ENCODE measurements at places on chromosomes 1 and 21.

DNA sequence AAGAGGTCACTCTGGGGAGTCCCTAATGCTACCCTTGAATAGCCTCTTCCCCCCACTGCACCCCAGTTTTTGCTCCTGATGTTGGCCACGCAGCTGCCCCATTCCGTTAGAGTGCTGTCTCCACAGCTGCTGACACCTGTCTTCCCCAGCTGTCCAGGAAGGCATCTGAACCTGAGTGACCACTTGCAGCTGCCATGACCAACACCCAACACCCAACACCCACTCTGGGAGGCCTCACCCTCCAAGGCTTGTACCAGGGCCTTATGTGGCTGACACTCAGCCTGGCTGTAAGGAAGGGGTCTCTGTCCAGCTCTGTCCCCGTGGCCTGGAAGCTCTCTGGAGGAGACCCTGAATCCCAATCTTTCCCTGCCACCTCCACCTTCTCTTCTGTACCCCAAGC is 26.7 kb upstream of the LDLRAP1 start:
- DNase-seq = no peak

DNA sequence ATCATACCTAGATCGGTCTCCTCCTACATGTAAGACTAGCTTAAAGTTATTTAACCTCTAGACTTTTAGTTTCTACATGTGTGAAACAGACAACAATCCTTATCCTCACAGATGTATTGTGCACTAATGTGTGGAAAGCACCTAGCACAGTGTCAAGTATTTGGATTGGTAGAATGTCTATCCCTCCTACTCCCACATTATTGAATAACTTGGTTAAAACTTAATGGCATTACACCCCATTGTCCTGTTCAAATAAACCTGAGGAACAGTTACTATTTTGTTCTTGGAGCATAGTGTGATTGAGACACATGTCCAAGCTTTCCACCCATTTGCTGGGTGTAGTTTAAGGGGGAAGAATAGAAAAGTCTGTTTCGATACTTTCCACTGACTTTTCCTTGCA is 208.8 kb upstream of the JUN start:
- no peak for DNase-seq

DNA sequence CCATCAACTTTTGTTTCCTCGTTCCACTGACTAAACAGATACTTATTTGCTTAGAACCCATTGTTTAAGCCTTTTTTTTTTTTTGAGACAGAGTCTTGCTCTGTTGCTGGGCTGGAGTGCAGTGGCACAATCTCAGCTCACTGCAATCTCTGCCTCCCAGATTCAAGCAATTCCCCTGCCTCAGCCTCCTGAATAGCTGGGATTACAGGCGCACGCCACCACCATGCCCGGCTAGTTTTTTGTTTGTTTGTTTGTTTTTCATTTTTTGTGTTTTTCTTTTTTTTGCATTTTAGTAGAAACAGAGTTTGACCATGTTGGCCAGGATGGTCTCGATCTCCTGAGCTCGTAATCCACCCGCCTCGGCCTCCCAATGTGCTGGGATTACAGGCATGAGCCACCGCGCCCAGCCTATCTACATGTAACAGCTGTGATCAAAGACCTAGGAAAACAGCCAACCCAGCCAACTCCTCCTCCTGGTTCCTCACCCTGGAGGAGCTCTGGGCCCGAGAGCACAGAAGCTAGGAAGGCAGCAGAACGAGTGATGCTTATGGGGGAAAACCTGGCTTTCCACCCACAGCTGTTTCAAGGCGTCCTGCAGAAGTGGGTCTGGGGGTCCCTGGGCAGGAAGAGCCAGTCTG is 32.9 kb downstream of the KCNN3 start:
- no peak for DNase-seq

- no peak for DNase-seq
Measured at GRCh38 chr1:39348278-39348677, 143.2 kb upstream of the BMP8A start.

GRCh38 chr1:192506741-192507155 is 68.8 kb upstream of the RGS1 start:
- DNase-seq = no peak

DNA sequence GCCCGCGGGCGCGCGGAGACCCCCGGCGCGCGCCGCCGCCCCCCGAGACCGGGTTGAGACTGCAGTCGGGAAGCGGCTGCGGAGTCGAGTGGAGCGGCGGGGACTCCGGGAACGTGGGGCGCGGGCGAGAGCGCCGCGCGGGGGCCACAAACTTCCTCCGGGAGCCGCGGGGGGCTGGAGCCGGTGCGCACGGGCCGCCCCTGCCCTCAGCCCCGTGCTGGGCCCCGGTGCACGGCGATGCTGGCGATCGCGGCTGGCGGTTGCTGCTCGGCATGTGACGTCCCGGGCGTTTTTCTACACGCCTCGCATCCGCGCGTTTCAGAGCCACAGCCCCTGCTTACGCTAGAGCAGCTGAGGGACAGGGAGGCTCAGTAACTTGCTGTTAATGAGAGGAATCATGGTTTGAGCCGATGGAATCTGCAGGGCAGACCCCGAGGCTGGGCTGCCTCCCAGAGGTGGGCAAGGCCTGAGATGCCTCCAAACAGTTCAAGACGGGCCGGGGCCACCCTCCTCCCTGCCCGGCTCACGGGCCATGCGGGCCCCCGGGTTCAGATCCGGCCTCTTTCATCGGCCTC is 520 bp downstream of the TMEM201 start:
- no peak for DNase-seq

DNA sequence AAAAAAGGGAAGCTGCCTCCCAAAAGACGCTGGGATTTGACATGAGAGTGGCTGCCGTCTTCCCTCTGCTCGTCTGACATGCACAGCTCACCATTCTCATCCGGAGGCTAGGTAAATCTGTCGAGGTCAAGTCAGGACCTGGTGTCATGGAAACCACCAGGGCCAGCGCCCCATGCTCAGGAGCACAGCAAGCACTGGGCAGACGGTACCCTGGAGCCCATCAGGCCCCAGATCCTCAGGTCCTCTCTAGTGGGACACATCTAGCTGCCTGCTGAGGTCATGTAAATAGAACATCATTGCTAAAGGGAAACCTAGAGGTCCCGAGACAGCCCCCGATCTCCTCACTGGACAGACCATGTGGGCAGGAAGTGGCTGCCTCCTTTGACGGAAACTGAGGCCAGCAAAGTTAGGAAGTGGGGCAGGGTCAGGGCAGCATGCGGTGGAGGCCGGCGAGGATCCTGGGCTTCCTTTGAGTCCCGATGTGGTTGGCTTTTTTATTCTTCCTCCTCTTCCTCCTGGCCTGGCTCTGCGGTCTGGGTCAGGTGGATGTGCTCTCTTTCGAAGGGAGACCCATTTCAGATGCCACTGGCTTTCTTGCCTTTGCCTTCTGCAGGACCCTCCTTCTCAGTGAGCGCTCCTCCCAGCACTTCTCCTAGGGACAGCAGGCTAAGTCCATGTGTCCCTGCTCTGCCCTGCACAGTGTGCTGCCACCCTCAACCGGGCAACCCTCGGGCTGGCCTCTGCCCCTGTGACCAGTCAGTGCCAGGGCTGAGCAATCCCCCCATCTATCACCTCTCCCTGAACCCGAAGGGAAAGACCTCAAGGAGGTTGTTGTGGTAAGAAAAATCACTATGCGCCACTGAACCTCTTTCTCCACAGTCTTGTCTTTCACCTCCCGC is 5.9 kb downstream of the AGT start:
- no peak for DNase-seq

DNA sequence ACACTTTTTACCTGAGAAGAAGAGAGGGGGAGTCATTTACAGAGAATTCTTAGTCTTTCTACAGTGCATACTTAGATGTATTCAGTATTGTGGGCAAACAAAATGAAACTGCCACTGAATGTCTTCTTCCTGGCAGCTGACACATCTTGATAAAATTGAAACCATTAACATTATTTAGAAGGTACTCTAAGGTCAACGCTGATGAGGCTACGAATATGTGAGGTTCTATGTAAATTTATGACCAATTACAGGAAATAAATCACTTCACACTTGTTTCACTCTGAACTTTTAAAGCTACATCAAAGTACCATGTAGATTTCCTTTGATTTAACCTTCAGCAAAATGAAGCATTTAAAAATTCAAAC is 51.3 kb upstream of the GFI1 start:
- DNase-seq = no peak

DNA sequence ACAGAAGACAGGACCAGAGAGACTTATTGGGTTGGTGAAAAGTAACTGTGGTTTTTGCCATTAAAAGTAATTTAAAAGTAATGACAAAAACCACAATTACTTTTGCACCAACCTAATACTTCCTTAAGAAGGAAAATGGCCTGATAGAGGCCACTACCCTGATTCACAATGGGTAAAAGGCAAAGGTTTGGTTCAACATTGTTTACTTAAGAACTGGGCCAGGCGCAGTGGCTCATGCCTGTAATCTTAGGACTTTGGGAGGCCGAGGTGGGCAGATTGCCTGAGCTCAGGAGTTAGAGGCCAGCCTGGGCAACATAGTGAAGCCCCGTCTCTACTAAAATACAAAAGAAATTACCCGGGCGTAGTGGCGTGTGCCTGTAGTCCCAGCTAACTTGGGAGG is 48.2 kb upstream of the RCOR3 start:
- no peak for DNase-seq

- no peak for DNase-seq
Measured at GRCh38 chr1:65003316-65003664, 36.9 kb upstream of the JAK1 start.

DNA sequence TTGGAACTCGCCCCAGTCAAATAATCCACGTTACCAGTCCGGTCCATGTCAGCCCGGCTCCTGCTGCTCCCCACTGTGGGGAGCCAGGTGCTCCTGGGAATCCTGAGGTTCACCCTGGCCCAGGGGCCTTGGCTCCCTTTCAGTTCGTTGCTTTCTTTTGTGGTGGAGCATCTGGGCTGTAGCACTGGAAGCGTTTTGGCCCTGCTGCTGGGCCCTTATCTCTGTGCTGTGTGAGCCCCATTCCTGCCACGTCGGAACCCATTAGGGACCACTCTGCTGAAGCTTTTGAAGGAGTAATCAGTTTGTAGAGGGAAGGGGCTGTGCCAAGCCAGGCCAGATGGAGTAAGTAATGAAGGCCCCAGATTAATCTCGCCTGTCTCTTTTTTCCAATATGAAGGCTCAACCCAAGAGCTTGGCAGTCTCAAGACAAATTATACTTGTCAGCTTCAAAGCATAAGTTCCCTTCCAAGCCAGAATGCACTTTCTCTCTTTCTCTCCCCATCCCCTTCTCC is 82.3 kb downstream of the PGM1 start:
- no peak for DNase-seq

- DNase-seq = no peak
Measured at GRCh38 chr1:223123011-223123610, 19.9 kb downstream of the TLR5 start.

- DNase-seq = no peak
Measured at GRCh38 chr1:84504580-84505492, 1.4 kb upstream of the SPATA1 start.

DNA sequence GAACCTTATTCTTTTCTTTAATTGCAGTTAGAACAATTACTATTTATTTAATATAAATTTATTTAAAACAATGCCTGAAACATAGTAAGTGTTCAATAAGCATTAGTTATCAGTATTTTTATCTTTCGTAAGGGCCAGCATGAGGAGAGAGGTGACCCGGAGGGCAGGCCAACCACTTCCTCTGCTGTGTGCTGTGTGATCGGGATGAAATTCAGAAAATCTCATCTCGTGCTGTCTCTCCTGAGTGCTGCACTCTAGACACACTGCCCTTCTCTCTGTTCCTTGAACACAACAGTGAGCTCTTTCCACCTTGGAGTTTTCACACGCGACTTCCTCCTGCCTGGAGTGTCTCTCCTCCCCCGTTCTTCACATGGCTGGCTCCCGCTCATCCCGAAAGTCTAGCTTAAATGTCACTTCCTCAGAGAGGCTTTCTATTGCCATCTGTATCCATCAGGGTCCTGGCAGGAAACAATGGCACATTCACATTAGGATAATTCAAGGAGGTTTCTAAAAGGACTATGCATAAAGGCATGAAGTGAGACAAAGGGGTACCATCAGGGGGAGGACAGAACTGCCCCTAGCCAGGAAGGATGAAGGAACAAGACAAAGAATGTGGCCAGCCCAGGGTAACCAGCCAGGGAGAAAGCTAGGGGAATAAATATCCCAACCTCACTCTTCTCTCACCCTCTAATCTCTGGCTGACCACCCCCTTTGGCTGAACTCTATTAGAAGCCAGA is 142.6 kb upstream of the GJB5 start:
- DNase-seq = no peak

DNA sequence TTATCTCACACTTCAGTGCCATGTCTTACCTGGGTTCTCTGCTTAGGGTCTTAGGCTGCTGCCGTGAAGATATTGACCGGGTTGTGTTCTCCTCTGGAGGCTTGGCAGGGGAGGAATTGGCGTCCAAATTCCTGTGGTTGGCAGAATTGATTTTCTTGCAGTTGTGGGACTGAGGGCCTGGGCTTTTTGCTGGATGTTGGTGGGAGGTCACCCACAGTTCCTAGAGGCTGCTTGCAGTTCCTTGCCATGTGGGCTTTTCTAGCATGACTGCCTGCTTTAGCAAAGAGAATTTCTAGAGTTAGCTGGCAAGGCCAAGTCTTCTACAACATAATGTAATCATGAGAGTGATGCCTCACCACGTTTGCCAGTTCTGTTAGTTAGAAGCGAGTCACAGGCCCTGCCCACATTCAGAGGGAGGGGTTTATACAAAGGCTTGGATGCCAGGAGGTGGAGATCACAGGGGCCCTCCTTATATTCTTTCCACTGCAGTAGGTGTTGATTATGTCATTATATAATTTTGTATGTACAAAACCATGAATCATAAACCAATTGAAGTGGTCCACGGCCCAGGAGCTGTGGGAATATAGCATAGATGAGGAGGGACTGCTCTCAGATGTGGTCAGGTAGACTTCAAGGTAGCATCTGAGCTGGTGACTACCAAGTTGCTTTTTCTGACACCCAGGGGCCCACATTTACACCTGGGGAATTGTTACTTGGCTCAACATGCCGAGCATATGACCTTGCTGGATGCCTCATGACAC is 6.6 kb downstream of the UBL4B start:
- DNase-seq = no peak

GRCh38 chr1:206457408-206458120 is 12.7 kb upstream of the IKBKE start:
- DNase-seq = no peak

GRCh38 chr21:36815284-36815683 is 116.4 kb downstream of the SIM2 start:
- DNase-seq = no peak

- no peak for DNase-seq
Measured at GRCh38 chr1:44693159-44693558, 18.6 kb downstream of the ARMH1 start.

DNA sequence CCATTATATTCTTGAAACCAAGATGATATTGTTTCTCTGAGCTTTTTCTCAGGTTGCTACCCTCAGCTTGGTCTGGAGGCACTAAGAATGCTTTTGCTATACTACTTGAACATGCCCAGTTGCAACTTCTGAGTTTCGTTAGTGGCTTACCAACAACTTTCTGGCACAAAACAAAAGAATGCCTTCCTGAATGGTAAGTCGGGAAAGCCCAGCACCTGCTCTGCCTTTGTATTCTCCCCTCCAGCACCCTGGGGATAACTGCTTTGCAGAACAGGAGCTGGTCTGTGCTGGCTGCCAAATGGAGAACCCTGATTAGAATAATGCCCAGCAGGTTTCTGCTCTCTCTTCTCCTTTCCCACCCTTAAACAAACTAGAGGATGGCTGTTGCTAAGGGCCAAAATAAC is 149.3 kb downstream of the TGFB2 start:
- DNase-seq = no peak
